NCI-H526 (cell line): ENCODE measurements at places on chromosomes 4 and X.

GRCh38 chrX:50565718-50566117 lies 95.1 kb upstream of the DGKK start:
- peak; percentile 85 for DNase-seq

- no peak for DNase-seq
Observed at GRCh38 chr4:142407596-142407995, 438.5 kb downstream of the INPP4B start.

GRCh38 chr4:101224358-101225218 lies 122.7 kb downstream of the PPP3CA start:
- no peak for DNase-seq

DNA sequence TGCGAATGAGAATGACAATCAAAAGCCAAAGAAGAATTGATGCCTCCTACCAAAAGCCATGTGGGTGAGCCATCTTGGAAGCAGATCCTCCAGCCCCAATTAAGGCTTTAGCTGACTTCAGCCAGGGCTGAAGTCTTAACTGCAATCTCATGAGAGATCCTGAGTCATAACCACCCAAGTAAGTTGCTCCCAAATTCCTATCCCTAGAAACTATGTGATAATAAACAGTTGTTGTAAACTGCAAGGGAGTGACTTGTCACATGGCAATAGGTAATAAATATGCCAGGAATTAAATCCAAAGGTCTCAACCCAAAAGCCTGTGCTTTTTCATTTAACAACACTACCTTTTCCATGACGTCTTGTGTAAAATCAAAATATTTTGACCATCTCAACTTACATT lies 154.2 kb upstream of the TBL1X start:
- DNase-seq: no peak

GRCh38 chr4:114036426-114036825 lies 57.0 kb upstream of the ARSJ start:
- no peak for DNase-seq

DNA sequence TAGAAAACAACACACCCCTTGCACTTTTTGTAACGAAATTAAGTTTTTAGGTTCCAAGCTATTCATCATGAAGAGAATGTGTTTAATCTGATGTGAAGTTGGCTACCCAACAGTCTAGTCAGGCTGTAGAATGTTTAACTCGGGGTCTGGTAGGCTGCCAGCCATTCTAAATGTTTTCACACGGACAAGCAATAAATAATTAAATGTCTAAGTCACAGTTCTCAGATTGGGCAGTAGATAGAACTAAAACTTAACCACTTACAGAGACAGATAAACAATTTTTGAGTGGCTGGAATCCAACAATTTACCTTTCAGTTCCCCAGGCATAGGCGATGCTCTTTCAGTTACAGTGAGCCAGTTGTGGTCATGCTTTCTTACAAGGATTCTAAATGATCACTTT lies 66.5 kb downstream of the CHIC2 start:
- DNase-seq: no peak

GRCh38 chrX:7110821-7111276 lies 36.7 kb upstream of the STS start:
- no peak for DNase-seq

- peak; percentile 15 for DNase-seq
Observed at GRCh38 chrX:78708262-78708661, 39.3 kb upstream of the LPAR4 start.

DNA sequence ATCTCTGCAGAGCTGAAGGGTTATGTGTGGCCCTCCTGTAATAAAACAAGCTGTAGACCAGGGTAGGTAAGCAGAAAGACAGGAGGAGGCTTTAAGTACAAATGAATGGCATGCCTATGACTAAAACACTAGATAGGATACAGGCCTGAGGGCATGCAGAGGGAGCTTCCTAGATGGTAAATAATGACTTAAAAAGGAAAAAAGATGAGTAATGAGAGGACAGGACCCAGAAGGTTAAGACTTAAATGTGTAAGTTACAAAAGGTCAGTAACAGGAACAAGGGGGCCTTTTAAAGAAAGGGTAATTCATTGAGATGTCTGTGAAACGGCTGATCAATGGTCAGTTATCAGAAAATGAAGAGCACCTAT lies 194.8 kb downstream of the SOWAHB start:
- no peak for DNase-seq
